PC-3 (cell line): ENCODE measurements at places on chromosomes 4 and X.

GRCh38 chrX:6225911-6226595, 2.6 kb downstream of the NLGN4X start:
- no peaks in the 10 kb centered on the region for H3K36me3 ChIP-seq
- peaks cover 29% of the 10 kb centered on the region for H3K27me3 ChIP-seq
- H3K4me1 ChIP-seq: no peaks in the 10 kb centered on the region
- no peak for DNase-seq
- peak overlapping the region; percentile 55 for H3K4me3 ChIP-seq
- no peak overlapping the region for H3K27ac ChIP-seq

DNA sequence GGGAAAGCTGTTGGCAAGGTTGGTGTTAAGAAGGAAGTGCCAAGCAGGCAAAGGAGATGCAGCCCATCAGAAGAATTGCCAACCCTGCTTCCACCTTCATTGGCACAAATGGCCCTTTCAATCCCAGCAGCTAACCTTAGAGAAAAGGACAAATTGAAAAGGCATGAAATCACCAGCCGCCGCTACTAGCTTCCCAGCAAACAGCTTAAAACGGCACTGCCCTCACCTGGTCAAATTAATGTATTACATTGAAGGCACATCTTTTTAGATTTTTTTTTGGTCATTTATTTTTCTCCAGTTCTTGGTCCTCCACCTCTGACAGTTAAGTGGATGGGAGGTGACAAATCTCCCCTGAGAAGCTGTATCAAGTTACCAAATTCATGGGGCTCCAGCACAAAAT, 51.0 kb upstream of the NHSL2 start:
- no peak overlapping the region for H3K4me3 ChIP-seq
- no peak overlapping the region for H3K27ac ChIP-seq
- H3K36me3 ChIP-seq: no peaks in the 10 kb centered on the region
- peaks cover 24% of the 10 kb centered on the region; the same call in 1 of the 2 replicates for H3K27me3 ChIP-seq

- H3K36me3 ChIP-seq: no peaks in the 10 kb centered on the region
- H3K4me1 ChIP-seq: peaks cover 9% of the 10 kb centered on the region; the same call in 1 of the 2 replicates
- H3K27me3 ChIP-seq: no peaks in the 10 kb centered on the region
- DNase-seq: no peak
- H3K4me3 ChIP-seq: no peak overlapping the region
Observed at GRCh38 chrX:107699616-107700015, 71.3 kb downstream of the PRPS1 start.

DNA sequence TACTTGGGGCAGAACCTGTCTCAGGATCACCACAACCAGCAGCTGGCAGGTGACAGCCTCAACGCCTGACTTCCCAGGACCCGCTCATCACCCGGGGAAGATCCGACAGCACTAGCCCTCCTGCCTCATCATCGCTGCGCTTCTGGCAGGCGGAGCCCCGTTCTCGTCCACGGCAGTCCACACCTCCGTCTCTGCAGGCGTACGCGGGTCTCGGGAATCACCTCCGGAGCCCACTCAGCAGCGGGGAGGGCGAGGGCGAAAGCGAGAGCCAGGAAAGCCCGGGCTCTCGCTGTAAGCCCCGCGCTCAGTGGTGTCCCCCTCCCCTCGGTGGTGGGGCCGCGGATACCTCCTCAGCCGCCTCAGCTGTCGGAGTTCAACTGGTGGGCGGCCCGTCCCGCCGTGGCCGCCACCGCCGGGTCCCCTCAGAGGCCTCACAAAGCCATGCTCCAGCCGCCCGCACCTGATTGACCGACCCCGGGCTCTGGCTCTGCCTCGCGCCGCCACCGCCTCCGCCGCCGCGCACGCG, 518 bp upstream of the CNKSR2 start:
- H3K27me3 ChIP-seq: peaks cover 52% of the 10 kb centered on the region
- H3K4me1 ChIP-seq: no peaks in the 10 kb centered on the region
- peak overlapping the region; percentile 66 for H3K4me3 ChIP-seq
- H3K27ac ChIP-seq: no peak overlapping the region

DNA sequence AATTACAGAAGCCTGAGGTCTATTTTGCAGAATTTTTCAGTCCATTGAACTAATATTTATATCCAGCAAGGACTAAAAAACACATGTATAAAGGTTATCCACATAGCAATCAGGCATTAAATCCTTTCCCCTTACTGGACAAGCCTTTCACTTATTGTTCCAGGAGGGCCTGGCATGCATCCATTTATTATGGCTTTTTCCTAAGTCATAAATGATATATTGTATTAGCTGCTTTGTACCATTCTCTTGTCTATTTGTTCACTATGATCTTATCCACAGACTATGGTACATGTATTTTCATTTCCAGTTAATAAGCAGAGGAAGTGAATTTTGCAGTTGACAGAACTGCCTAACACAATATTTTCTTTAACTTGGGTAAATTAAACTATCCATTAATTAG, 105.4 kb upstream of the ANK2 start:
- DNase-seq: no peak
- H3K27ac ChIP-seq: no peak overlapping the region
- H3K4me3 ChIP-seq: no peak overlapping the region
- H3K27me3 ChIP-seq: peaks cover 24% of the 10 kb centered on the region; the same call in 1 of the 2 replicates
- H3K4me1 ChIP-seq: no peaks in the 10 kb centered on the region
